ENCODE measurements at places on chromosomes 16 and 17. TPM values are rescaled to one million over a fixed set of nuclear protein-coding genes. Genes with fewer than 3 reads are reported as not detected.

The EPN2 gene
- 16.5 TPM for total RNA-seq

The SLC38A7 gene
- total RNA-seq, result 9.9 TPM

The CACNB1 gene
- total RNA-seq, result 3.9 TPM

The RND2 gene
- total RNA-seq, result 0.45 TPM

The TCAP gene
- total RNA-seq, result 0.30 TPM

The ASGR1 gene
- 1.2 TPM for total RNA-seq

The TLCD1 gene
- total RNA-seq, result 20.0 TPM

The CACNG3 gene
- total RNA-seq, result not detected

The CCDC47 gene
- total RNA-seq, result 22.6 TPM

The KRT40 gene
- total RNA-seq, result not detected

The KRT28 gene
- not detected for total RNA-seq

The UTS2R gene
- not detected for total RNA-seq

The LRRC75A gene
- total RNA-seq, result 0.34 TPM

The CCL7 gene
- total RNA-seq, result not detected

The TEX14 gene
- not detected for total RNA-seq

The OSGIN1 gene
- 0.67 TPM for total RNA-seq

The TNFRSF13B gene
- total RNA-seq, result not detected

The KRTAP4-11 gene
- not detected for total RNA-seq

The KRT20 gene
- not detected for total RNA-seq

The FDXR gene
- 31.1 TPM for total RNA-seq

The PRR35 gene
- not detected for total RNA-seq

The SLC13A2 gene
- not detected for total RNA-seq

The PMM2 gene
- 26.2 TPM for total RNA-seq

The SOX15 gene
- 2.4 TPM for total RNA-seq

The HOXB6 gene
- total RNA-seq, result 78.8 TPM

The BMERB1 gene
- total RNA-seq, result 15.0 TPM

The WSCD1 gene
- total RNA-seq, result 4.5 TPM

The MKS1 gene
- 11.9 TPM for total RNA-seq

The SYNRG gene
- total RNA-seq, result 10.3 TPM

The KRTAP16-1 gene
- not detected for total RNA-seq

The RAB40B gene
- total RNA-seq, result 5.4 TPM

The ARL2BP gene
- total RNA-seq, result 72.5 TPM

The FA2H gene
- total RNA-seq, result not detected

The DDX19B gene
- 35.0 TPM for total RNA-seq
